Psoas muscle (tissue), 8 donors: ENCODE measurements at places on chromosomes 3 and 15. TPM values are rescaled to one million over a fixed set of nuclear protein-coding genes. Genes with fewer than 3 reads are reported as not detected.

DNA sequence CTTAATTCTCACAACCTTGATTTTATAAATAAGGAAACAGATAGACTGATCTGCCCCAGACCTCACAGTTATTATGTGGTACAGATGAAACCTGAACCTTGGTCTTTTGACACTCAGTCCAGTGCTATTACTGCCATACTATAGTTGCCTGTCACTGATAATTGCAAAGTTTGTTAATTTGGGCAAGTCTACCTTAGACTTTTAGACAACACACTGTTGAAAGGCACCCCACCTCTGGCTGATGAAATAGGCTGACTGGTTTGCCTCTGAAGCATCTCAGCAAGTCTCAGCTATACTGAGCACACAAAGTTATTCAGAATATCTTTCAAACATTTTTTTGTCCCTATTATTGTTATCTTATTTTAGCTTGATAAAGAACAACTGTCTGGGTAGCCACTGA lies 53.1 kb upstream of the MAP4 start:
- DNase-seq: no peak
- H3K4me3 ChIP-seq: peak overlapping the region; percentile 29
- no peaks in the 10 kb centered on the region for H3K27me3 ChIP-seq
- peaks cover 71% of the 10 kb centered on the region for H3K4me1 ChIP-seq

DNA sequence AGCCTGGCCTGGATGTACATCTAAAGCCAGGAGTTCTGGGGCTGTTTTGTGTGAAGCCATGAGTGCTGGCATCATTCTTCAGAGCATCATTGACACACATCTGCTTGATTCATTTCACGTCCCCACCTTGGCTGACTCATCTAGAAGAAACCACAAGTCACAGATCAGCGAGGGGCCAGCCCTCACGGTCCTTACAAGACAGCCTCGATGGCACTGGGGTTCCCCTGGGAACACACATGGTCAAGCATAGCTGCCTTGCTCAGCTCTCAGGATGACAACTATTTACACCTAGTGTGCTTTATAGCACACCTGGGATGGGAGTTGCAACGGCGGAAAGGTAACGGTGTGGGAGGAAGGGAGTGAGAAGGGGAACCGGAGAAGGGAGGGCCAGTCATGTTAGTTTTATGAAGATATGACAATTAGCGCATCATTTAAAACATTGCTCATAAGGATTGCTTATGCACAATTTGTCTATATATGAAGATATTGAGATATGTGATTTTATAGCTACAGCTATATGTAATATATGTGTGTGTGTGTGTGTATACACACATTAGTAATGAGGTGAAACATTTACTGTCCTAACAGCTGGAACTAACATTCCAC lies 227.1 kb downstream of the RPLP1 start:
- H3K4me1 ChIP-seq: no peaks in the 10 kb centered on the region
- no peaks in the 10 kb centered on the region for H3K36me3 ChIP-seq
- peaks cover 4% of the 10 kb centered on the region for H3K27me3 ChIP-seq
- H3K4me3 ChIP-seq: no peak overlapping the region
- DNase-seq: no peak
- H3K27ac ChIP-seq: no peak overlapping the region

Gene ISLR
- 10.5 TPM for total RNA-seq

Gene CAPN3
- 268 TPM for total RNA-seq

Gene PLXNA1
- total RNA-seq: 20.1 TPM

Gene MAGI1
- total RNA-seq: 4.5 TPM

Gene RAD51
- 0.55 TPM for total RNA-seq

DNA sequence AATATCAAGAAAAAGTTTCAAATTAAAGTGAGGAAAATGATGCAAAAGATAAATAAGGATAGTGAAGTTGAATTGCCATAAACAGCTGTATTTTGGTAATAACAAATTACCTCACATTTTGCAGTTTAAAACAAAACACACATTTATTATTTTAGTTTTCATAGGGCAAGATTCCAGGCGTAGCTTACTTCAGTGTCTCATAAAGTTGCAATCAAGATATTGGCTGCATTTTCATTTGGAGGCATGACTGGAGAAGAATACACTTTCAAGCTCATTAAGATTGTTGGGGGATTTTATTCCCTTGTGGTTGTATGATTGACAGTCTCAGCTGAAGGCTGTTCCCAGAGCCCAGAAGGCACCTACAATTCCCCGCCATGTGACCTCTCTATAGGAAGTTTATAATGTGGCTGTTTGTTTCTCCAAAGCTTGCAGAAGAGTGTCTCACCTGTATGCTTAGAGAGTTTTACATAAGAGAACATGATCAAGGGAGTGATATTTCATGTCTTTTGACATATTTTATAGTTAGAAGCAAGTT lies 151.4 kb downstream of the OTOL1 start:
- H3K4me1 ChIP-seq: no peaks in the 10 kb centered on the region
- no peaks in the 10 kb centered on the region for H3K36me3 ChIP-seq
- DNase-seq: no peak
- H3K27ac ChIP-seq: no peak overlapping the region
- no peaks in the 10 kb centered on the region for H3K27me3 ChIP-seq

GRCh38 chr3:156787926-156788663 lies 38.1 kb upstream of the LEKR1 start:
- no peak overlapping the region for H3K27ac ChIP-seq
- H3K27me3 ChIP-seq: no peaks in the 10 kb centered on the region
- no peaks in the 10 kb centered on the region for H3K36me3 ChIP-seq
- DNase-seq: no peak
- H3K4me3 ChIP-seq: no peak overlapping the region

Gene HMG20A
- total RNA-seq: 29.6 TPM

- H3K4me1 ChIP-seq: no peaks in the 10 kb centered on the region
- H3K4me3 ChIP-seq: no peak overlapping the region
- no peaks in the 10 kb centered on the region for H3K27me3 ChIP-seq
- no peak for DNase-seq
These were observed 50.5 kb downstream of the SUCNR1 start for GRCh38 chr3:151923901-151924300.

- DNase-seq: no peak
- H3K4me3 ChIP-seq: no peak overlapping the region
- H3K27me3 ChIP-seq: no peaks in the 10 kb centered on the region
- no peaks in the 10 kb centered on the region for H3K4me1 ChIP-seq
These were observed 12.9 kb upstream of the TRA2B start for GRCh38 chr3:185950728-185951127.

Gene CTDSPL2
- 17.3 TPM for total RNA-seq

Gene SAMMSON
- not detected for total RNA-seq

Gene GOLGA8S
- 0.04 TPM for total RNA-seq

Gene LMAN1L
- total RNA-seq: not detected

GRCh38 chr15:51759557-51760070 lies 8.2 kb downstream of the TMOD2 start:
- no peaks in the 10 kb centered on the region for H3K27me3 ChIP-seq
- no peak for DNase-seq
- H3K4me1 ChIP-seq: no peaks in the 10 kb centered on the region
- no peaks in the 10 kb centered on the region for H3K36me3 ChIP-seq

DNA sequence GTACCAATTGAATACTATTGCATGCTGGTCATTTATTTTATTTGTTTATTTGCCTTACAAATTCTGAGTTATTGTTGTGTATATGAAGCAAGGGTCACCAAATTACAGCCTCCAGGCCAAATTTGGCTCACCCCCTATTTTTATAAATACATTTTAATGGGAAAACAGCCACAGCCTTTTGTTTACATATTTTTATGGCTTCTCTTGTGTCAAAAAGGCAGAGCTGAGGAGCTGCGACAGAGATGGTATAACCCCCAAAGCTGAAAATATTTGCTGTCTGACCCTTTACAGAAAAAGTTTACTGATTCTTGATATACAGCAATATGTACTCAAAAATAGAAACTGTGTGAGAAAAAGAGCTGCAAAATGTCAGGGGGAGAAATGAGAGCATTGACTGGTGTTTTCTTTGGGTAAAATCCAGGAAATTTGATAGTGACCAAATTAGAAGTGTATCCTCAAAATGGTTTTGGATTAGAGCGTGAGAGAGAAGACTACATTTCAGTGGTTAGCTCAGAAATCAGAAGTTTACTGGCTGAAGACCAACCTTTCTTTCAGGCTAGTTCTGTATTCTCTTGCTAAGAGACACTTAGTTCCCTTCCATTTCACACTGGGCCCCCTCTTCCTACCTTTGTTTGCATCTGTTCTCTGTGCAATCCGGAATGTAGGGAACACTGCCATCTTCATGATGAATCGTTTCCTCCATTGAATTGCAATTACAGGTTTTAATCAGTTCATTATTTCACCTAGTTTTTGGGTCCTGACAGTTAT lies 757.8 kb downstream of the AGBL1 start:
- H3K27ac ChIP-seq: no peak overlapping the region
- H3K4me1 ChIP-seq: peaks cover 45% of the 10 kb centered on the region
- no peaks in the 10 kb centered on the region for H3K27me3 ChIP-seq
- no peaks in the 10 kb centered on the region for H3K36me3 ChIP-seq

GRCh38 chr15:90606641-90607040 lies 76.9 kb downstream of the CRTC3 start:
- no peak for DNase-seq
- H3K27me3 ChIP-seq: no peaks in the 10 kb centered on the region
- no peaks in the 10 kb centered on the region for H3K4me1 ChIP-seq
- H3K27ac ChIP-seq: no peak overlapping the region
- H3K36me3 ChIP-seq: no peaks in the 10 kb centered on the region

DNA sequence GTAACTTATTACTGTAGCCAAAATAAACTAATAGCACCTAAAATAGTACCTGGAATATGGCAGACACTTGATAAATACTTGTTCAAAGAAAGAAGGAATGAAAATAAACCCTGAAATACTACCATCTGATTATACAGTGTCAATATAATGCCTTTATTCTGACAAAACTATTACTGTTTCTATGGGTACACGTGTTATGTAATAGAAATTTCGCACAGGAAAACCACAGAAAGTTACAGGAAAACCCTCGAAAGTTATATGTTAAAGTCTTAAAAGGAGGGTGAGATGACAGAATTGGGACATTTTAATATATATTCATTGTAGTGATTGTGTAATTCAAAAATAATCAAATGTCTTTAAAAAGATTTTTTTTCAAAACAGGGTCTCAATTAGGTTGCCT lies 28.8 kb downstream of the ETFA start:
- peaks cover 99% of the 10 kb centered on the region for H3K36me3 ChIP-seq
- no peak for DNase-seq
- no peak overlapping the region for H3K27ac ChIP-seq
- H3K4me3 ChIP-seq: no peak overlapping the region
- no peaks in the 10 kb centered on the region for H3K27me3 ChIP-seq
- H3K4me1 ChIP-seq: no peaks in the 10 kb centered on the region

Gene GCSAM
- total RNA-seq: not detected

Gene TMC3
- not detected for total RNA-seq

- no peak overlapping the region for H3K4me3 ChIP-seq
- H3K36me3 ChIP-seq: no peaks in the 10 kb centered on the region
- no peak for DNase-seq
- H3K4me1 ChIP-seq: peaks cover 19% of the 10 kb centered on the region
- H3K27me3 ChIP-seq: no peaks in the 10 kb centered on the region
- H3K27ac ChIP-seq: no peak overlapping the region
These were observed 3.1 kb downstream of the BAHD1 start for GRCh38 chr15:40443846-40444245.

- H3K4me1 ChIP-seq: no peaks in the 10 kb centered on the region
- DNase-seq: no peak
- H3K27me3 ChIP-seq: no peaks in the 10 kb centered on the region
- H3K27ac ChIP-seq: no peak overlapping the region
These were observed 501.4 kb downstream of the PYDC2 start for GRCh38 chr3:191962324-191962723.

GRCh38 chr3:34396288-34396687 lies 597.9 kb downstream of the PDCD6IP start:
- H3K27me3 ChIP-seq: no peaks in the 10 kb centered on the region
- no peak for DNase-seq
- H3K27ac ChIP-seq: no peak overlapping the region
- H3K4me1 ChIP-seq: no peaks in the 10 kb centered on the region

- no peaks in the 10 kb centered on the region for H3K36me3 ChIP-seq
- H3K27ac ChIP-seq: no peak overlapping the region
- DNase-seq: no peak
- H3K27me3 ChIP-seq: no peaks in the 10 kb centered on the region
- no peak overlapping the region for H3K4me3 ChIP-seq
These were observed 1006.7 kb downstream of the ROBO2 start for GRCh38 chr3:78046566-78046965.

GRCh38 chr15:38699633-38700230 lies 135.1 kb upstream of the RASGRP1 start:
- no peaks in the 10 kb centered on the region for H3K36me3 ChIP-seq
- H3K27ac ChIP-seq: no peak overlapping the region
- no peak overlapping the region for H3K4me3 ChIP-seq
- no peaks in the 10 kb centered on the region for H3K4me1 ChIP-seq
- DNase-seq: peak; percentile 56
- H3K27me3 ChIP-seq: no peaks in the 10 kb centered on the region

DNA sequence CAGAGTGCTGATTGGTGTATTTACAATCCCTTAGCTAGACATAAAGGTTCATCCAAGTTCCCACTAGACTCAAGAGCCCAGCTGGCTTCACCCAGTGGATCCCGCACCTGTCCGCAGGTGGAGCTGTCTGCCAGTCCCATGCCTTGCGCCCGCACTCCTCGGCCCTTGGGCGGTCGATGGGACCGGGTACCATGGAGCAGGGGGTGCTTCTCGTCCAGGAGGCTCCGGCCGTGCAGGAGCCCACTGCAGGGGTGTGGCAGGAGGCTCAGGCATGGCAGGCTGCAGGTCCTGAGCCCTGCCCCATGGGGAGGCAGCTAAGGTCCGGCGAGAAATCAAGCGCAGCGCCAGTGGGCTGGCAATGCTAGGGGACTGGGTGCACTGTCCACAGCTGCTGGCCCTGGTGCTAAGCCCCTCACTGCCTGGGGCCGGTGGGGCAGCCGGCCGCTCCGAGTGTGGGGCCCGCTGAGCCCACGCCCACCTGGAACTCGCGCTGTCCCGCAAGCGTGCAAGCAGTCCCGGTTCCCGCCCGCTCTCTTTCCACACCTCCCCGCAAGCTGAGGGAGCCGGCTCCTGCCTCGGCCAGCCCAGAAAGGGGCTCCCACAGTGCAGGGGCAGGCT lies 1206.3 kb downstream of the OTOL1 start:
- no peak overlapping the region for H3K27ac ChIP-seq
- DNase-seq: no peak
- H3K36me3 ChIP-seq: no peaks in the 10 kb centered on the region
- H3K4me3 ChIP-seq: no peak overlapping the region
- H3K27me3 ChIP-seq: no peaks in the 10 kb centered on the region

Gene ZWILCH
- total RNA-seq: 4.2 TPM

DNA sequence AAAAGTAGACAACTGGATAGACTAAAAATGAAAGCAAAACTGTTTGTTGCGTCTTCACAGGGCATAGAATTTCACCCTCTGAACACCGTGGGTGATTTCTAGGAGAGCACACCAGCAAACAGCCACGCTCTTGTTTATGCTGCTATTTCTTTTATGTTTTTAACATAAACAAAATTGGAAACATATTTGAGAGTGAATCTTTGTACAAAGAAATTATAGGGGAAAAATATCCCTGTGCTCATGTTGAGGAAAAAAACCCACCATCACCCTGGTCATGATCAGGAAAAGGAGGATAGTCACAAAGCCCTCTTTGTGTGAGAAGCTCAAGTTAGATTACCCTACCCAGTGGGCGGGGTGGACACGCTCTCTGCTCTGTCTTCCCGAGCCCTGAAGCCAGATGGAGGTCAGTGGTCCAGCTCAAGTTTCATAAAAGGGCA lies 313.3 kb downstream of the SATB1 start:
- no peaks in the 10 kb centered on the region for H3K4me1 ChIP-seq
- H3K27me3 ChIP-seq: no peaks in the 10 kb centered on the region
- no peak overlapping the region for H3K4me3 ChIP-seq
- no peak overlapping the region for H3K27ac ChIP-seq
- no peaks in the 10 kb centered on the region for H3K36me3 ChIP-seq

Gene MKRN3
- 3.1 TPM for total RNA-seq
